Upper lobe of left lung (tissue), 6 donors: ENCODE measurements at places on chromosomes 3 and 15.

DNA sequence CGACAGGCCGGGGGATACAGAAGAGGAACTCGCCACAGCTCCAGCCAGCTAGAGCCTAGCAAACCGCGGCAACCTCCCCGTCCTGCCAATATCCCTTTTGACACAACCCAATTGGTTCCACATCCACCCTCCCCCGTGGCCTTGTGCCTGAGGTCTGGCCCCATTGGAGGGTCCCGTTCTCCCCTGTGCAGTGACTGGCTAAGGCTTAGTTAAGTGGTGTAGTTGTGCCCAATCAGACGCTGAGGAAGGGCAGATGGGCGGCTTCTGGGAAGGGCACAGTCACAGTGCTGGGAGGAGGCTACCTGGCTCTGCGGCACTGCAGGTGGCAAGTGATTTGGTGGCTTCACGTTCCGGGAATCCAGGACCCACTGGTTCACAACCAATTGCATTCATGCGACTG, 78.6 kb downstream of the SNRK start:
- no peak for DNase-seq

GRCh38 chr3:69126216-69126615, 3.8 kb upstream of the LMOD3 start:
- no peak for DNase-seq

GRCh38 chr3:144165482-144165881, 193.9 kb downstream of the DIPK2A start:
- no peak for DNase-seq

DNA sequence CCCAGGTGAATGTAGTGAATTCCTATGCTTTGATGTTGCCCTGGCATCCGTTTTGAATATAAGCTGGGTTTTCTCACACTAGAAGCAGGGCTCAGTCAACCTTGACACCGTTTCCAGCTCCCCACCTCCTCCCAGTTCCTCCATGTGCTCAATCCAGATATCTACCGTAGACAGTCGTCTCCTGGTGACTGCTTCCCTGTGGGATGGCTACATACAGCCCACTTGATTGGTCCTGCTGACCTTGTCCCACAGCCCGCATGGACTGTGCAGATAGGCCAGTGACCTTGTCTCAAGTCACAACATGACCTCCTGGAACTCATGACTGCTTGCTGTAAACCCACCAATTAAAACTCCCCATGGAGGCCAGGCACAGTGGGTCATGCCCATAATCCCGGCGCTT, 8.1 kb downstream of the SEMA7A start:
- no peak for DNase-seq

GRCh38 chr15:74865316-74865715, 7.8 kb downstream of the SCAMP2 start:
- no peak for DNase-seq

GRCh38 chr3:106130384-106131198, 261.8 kb upstream of the CBLB start:
- no peak for DNase-seq

GRCh38 chr3:159831466-159831865, 157.2 kb upstream of the IL12A start:
- DNase-seq: no peak

DNA sequence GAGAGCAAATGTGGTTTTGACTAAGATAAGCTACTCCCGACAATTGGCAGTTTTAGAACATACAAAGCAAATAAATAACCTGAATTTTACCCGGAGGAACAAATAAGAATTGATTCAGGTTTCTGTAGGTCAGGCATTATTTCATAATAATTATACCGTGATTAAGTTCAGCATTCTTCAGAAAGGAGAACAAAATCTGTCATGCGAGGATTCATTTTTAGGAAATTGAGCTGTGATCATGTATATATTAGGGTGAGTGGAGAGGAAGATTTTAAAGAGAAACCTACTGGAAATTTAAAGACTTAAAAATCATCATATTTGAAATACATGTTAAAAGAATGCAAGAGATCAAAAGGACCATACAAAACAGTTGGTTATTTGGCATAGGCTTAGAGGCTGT, 20.5 kb downstream of the ZNF609 start:
- DNase-seq: no peak

- no peak for DNase-seq
These were observed 103.5 kb upstream of the RPL32 start for GRCh38 chr3:12944849-12945248.

DNA sequence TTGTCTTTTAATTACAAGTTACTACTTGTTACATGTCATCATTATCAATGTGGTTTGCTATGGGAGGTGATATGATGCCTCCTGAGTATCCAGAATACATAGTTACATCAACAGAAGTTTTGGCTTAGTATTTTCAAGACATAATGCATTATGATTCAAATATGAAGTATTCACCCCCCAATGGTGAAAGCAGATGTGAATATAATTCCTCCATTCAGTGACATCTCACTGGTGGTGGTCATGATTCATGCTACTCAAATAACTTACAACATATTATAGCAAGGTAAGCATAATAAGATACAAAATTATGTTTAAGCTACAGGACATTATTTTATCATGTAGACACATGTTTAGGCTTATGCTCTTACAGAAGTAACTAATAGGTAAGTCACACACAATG, 34.9 kb upstream of the TTBK2 start:
- DNase-seq: no peak

DNA sequence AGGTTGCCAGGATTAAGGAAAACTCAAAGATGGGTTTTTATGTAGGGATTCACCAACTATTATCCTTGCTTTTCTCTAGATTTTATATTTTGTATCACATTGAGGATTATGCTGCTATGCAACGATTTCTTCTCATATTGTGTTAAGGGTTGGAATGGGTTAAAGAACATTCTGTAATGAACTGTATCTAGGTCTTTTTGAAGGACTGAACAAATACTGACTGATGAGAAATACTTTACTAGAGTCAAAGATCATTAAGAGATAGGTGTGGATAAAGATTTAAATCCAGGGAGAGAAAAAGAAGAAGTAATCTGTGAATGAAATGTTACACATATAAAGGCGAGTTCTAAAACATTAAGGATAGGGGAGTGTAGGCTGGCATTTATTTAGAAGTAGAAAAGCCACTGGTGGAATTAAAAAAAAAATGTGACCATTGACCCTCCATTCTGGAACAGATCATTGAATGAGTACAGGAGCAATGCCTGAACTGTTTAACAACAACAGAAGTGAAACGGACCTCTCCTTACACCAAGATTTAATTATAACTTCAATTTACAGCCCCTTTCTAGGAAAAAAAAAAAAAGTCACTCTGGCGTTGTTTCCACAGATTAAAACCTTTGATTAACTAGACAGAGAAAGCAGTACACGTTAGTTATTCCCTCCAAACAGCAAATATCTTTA, 39.2 kb downstream of the PROS1 start:
- DNase-seq: no peak

DNA sequence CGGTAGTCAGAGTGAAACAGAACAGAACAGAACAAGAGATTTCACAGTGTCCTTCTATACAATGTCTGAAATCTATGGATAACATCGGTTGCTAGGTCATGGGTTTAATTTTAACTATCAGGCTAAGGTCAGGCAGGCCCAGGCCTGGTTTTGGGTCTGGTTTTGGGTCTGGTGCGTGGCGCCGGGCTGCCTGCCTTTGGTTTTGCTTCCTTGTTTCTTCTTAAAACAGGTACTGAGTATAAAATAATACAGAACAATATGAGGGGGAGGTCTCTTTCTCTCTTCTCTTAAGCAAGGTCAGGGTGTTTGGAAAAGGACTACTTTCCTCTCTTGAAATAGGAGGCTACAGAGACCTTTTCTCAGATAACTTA, 1.4 kb downstream of the AEN start:
- no peak for DNase-seq

GRCh38 chr15:90291679-90292356, 26.3 kb downstream of the NGRN start:
- no peak for DNase-seq
